ENCODE measurements at places on chromosomes 7 and 10. TPM values are rescaled to one million over a fixed set of nuclear protein-coding genes. Genes with fewer than 3 reads are reported as not detected.

Gene SHH
- total RNA-seq = not detected

DNA sequence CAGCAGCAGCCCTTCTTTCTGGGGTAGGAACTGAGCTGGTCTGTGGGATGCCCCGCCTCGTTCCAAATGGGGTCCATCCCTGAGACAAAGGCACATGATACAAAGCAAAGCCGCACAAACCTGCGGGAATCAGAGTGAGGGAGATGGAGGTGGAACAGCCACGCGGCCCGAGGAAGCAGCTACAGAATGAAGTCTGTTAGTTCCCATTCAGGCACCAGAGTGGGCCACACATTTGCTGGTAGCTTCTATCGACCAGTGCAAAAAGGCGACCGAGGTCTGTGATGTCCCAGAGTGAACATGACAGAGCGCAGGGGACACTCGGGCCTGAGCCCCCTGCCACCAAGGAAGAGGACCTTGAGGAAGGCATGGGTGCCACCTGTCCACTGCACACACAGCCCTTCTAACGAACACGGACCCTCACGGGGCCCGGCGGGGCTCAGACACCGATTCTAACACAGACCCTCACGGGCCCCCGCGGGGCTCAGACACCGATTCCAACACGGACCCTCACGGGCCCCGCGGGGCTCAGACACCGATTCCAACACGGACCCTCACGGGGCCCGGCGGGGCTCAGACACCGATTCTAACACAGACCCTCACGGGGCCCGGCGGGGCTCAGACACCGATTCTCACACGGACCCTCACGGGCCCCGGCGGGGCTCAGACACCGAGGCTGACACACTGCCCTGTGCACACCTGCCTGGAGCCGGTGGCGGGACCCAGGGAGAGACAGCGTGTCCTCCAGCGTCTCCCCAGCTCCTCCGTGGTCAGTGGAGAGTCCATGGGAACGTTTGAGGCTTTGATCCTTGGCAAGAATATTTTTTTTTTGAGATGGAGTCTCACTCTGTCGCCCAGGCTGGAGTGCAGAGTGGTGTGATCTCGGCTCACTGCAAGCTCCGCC is 32.8 kb upstream of the FAM20C start:
- no peaks in the 10 kb centered on the region for H3K4me1 ChIP-seq
- no peaks in the 10 kb centered on the region for H3K36me3 ChIP-seq
- H3K27me3 ChIP-seq = no peaks in the 10 kb centered on the region

- DNase-seq = no peak
- no peak overlapping the region for H3K27ac ChIP-seq
- H3K36me3 ChIP-seq = no peaks in the 10 kb centered on the region
- no peaks in the 10 kb centered on the region for H3K4me1 ChIP-seq
- no peak overlapping the region for H3K4me3 ChIP-seq
- no peaks in the 10 kb centered on the region for H3K27me3 ChIP-seq
These were observed 226.0 kb downstream of the SFMBT2 start for GRCh38 chr10:7184660-7185366.

DNA sequence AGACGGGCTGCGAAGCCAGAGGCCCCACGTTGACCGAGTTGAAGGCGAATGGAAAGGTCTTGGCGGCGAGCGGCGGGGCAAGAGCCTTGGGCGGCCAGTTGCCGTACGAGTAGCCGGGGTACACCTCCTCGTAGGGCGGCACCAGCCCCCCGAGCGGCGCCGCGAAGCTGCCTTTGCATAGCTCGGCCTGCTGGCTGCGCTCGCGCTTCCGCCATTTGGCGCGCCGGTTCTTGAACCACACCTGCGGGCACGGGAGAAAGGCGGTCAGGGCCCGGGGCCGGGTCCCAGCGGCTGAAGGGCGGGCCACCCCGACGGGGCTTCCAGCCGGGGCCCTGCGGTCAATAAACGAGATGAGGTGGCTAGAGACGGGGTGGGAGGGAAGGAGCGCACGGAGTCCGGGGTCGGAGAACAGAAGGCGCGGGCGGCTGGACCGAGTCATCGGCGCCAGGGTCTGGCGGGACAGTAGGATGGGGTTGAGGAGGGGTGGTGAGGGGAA is 4.8 kb downstream of the ELOVL3 start:
- H3K27ac ChIP-seq = no peak overlapping the region
- no peaks in the 10 kb centered on the region for H3K36me3 ChIP-seq
- peaks cover 8% of the 10 kb centered on the region for H3K4me1 ChIP-seq
- H3K27me3 ChIP-seq = peaks cover 3% of the 10 kb centered on the region
- no peak for DNase-seq

DNA sequence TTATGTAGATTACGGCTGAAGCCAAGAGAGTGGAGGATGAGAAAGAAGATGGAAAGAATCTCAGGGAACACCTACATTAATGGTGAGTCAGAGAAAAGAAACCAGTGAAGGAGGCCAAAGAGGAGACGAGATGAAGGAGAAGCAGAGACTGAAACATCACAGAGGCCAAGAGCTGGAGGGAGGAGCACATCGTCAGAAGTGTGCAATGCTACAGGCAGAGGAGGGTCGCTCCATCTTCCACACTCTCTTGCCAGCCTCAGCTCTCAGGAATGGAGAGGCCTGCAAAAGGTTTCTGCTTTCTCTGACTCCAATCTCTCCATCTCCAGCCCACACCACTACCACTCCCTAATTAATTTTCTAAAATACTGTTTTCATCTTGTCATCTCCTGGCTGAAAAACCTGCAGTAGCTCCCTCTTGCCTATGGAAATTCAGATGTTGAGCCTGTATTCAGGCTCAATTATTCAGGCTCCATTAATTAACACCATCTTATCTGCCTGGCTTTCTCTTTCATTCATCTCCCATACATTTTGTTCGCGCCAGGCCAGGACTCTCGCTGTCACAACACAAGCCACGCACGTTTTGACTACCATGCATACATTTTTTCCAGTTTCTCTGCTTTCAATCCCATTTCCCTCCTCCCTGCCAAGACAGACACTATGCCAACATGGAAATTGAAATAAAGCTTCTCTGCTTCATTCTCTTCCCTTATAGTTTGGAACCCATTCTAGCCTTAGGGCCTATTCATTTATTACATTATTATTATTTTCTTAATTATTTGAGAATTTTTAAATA is 165.8 kb downstream of the INHBA start:
- no peaks in the 10 kb centered on the region for H3K36me3 ChIP-seq
- no peak for DNase-seq
- H3K4me3 ChIP-seq = no peak overlapping the region
- no peaks in the 10 kb centered on the region for H3K4me1 ChIP-seq

Data from breast epithelium (tissue), 4 donors.